ENCODE measurements at places on chromosomes 12 and 14. TPM values are rescaled to one million over a fixed set of nuclear protein-coding genes. Genes with fewer than 3 reads are reported as not detected.

GPR68 gene
- total RNA-seq, result 2.1 TPM

NELL2 gene
- total RNA-seq, result 195 TPM

ABCD2 gene
- 5.6 TPM for total RNA-seq

ARHGEF40 gene
- 80.2 TPM for total RNA-seq

HDAC7 gene
- 35.2 TPM for total RNA-seq

AKAP6 gene
- 74.4 TPM for total RNA-seq

RIPK3 gene
- total RNA-seq, result 4.4 TPM

STAC3 gene
- 55.6 TPM for total RNA-seq

TMEM116 gene
- total RNA-seq, result 25.3 TPM

TMTC2 gene
- total RNA-seq, result 121 TPM

VAMP1 gene
- 11.9 TPM for total RNA-seq

INHBE gene
- total RNA-seq, result not detected

PMCH gene
- total RNA-seq, result not detected

CACNA1C gene
- 16.3 TPM for total RNA-seq

APOF gene
- not detected for total RNA-seq

TEDC1 gene
- 9.5 TPM for total RNA-seq

CSAD gene
- total RNA-seq, result 48.7 TPM

Data from camera-type eye (tissue), 1 donor.